Panc1 (cell line): ENCODE measurements at places on chromosomes 12 and 14.

DNA sequence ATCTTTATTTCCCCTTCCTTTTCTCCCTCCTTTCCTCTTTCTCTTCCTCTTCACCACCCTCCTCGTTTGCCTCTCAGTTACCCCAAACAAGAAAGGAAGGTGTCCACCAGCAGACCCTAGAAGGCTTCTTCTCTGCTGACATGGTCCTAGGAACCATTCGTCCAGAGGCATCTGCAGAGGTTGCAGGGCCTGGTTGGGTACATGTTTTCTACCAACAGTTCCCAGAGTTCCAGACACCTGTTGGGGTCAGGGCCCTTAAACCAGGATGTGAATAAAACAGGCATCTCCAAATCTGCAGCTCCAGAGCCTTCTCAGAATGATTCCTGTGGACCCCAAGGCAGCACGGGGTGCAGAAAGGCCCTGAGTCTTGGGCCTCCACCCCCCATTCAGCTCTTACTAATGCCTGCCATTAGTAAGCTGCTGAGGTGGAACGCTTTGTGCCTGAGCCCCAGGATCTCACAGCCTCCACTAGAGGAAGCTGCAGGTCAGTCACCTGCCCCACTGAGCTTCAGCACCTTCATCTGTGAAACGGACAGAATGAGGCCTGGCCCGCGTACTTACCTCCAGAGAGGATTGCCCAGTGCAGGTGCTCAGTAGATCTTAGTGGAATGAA, 130.4 kb downstream of the DICER1 start:
- no peak overlapping the region for H3K27ac ChIP-seq
- DNase-seq = no peak
- H3K4me3 ChIP-seq = no peak overlapping the region
- H3K36me3 ChIP-seq = no peaks in the 10 kb centered on the region
- no peaks in the 10 kb centered on the region for H3K27me3 ChIP-seq

DNA sequence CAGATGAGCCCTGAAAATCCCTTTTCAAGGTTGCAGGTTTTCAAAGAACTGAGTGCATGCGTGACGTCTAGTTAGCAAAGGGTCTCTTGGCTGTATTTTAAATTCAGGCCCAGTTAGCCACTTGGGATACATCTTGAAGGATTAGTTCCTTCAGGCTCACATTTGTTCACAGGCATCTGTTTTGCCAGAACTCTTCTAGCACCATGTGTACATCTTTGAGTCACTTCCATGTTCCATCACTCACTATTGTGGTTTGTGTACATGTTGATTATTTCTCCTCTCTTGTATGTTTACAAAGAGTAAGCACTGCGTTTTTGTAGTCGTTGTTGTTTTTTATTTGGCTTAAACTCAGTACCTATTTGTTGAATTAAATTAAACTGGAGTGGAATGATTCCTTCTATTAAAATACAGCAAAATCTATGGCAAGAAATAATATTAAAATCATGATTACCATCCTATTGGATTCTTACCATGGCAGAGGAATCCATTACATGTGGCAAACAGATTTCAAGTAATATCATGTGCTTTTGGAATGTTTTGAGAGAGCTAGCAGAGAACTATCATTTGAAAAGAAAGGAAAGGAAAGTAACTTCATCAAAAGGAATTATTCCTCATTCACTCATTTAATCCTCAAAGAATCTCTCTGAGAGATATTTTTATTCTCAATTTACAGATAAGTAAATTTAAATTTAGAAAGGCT, 438.9 kb upstream of the FAR2 start:
- no peaks in the 10 kb centered on the region for H3K36me3 ChIP-seq
- no peaks in the 10 kb centered on the region for H3K4me1 ChIP-seq
- H3K27ac ChIP-seq = no peak overlapping the region
- no peak overlapping the region for H3K4me3 ChIP-seq
- no peaks in the 10 kb centered on the region for H3K27me3 ChIP-seq

DNA sequence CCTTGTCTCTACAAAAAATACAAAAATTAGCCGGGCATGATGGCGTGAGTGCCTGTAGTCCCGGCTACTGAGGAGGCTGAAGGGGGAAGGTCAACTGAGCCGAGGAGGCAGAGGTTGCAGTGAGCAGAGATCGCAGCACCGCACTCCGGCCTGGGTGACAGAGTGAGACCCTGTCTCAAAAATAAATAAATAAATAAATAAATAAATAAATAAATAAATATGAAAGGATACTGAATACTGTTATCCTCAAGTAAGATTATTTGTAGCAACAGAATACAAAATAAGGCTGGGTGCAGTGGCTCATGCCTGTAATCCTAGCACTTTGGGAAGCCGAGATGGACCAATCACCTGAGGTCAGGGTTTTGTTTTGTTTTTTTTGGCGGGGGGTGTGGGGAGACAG, 1.9 kb downstream of the RNF41 start:
- H3K27ac ChIP-seq = no peak overlapping the region
- no peak overlapping the region for H3K4me3 ChIP-seq
- H3K4me1 ChIP-seq = peaks cover 10% of the 10 kb centered on the region
- no peak for DNase-seq
- H3K27me3 ChIP-seq = no peaks in the 10 kb centered on the region

DNA sequence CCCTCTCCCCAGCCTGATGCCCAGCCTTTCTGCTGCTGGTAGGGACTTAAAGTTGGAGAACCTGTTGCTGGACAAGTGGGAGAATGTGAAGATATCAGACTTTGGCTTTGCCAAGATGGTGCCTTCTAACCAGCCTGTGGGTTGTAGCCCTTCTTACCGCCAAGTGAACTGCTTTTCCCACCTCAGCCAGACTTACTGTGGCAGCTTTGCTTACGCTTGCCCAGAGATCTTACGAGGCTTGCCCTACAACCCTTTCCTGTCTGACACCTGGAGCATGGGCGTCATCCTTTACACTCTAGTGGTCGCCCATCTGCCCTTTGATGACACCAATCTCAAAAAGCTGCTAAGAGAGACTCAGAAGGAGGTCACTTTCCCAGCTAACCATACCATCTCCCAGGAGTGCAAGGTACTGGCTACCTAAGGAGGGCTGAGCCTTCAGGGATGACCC, 1.6 kb downstream of the TSSK4 start:
- H3K27me3 ChIP-seq = no peaks in the 10 kb centered on the region
- no peaks in the 10 kb centered on the region for H3K36me3 ChIP-seq
- no peaks in the 10 kb centered on the region for H3K4me1 ChIP-seq
- H3K4me3 ChIP-seq = no peak overlapping the region

GRCh38 chr12:25970082-25970481, 11.6 kb downstream of the RASSF8 start:
- H3K36me3 ChIP-seq = no peaks in the 10 kb centered on the region
- no peak for DNase-seq
- peaks cover 32% of the 10 kb centered on the region for H3K4me1 ChIP-seq
- H3K27ac ChIP-seq = no peak overlapping the region; the same call in 1 of the 2 replicates
- H3K4me3 ChIP-seq = no peak overlapping the region
- H3K27me3 ChIP-seq = no peaks in the 10 kb centered on the region
